ENCODE measurements at places on chromosomes 3 and 15.

GRCh38 chr15:74613953-74614743 lies 1.5 kb upstream of the CLK3 start:
- no peak for DNase-seq

DNA sequence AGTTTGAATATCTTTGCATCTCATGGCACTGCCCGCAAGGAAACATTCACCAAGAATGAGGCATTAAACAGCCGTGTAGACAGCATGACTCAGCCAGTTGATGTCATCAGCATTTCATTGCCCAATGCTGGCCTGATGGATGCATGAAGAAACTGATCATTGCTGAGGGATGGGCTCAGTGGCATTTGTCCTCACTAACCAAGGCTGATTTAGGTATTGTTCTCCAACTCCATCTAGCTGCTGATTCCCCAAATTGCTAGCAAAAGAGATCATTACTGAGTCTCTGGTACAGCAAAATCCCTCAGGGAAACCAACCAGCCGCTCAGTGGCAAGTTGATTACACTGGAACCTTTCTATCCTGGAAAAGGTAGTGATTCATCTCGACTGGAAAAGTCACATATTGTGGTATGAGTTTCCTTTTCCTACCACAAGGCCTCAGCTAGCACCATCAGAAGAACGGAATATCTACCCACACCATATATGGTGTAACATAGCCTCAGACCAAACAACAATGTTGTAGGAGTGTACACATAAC lies 186.5 kb upstream of the GAP43 start:
- no peak for DNase-seq

GRCh38 chr15:37921527-37922385 lies 12.7 kb upstream of the TMCO5A start:
- no peak for DNase-seq

DNA sequence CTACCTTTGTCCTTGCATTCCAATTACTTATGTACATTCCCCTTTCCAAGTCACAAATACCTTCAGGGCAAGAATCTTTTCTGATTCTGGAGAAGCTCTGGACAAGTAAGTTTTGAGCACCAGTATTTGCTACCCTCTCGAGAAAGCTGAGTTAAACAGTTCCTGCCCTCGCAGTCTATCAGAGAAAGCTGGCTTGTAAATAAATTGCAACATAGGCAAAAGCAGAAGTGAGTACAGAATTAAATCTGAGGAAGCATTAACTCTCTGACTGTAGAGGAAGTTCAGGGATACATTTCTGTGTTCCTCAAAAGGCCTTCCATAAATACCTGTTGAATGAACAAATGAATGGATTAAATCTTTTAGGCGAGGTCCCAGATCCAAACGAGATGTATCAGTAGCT lies 1.2 kb downstream of the OSBPL11 start:
- DNase-seq: no peak

- no peak for DNase-seq
These were observed 590.9 kb downstream of the EPHA3 start for GRCh38 chr3:89698208-89698830.

DNA sequence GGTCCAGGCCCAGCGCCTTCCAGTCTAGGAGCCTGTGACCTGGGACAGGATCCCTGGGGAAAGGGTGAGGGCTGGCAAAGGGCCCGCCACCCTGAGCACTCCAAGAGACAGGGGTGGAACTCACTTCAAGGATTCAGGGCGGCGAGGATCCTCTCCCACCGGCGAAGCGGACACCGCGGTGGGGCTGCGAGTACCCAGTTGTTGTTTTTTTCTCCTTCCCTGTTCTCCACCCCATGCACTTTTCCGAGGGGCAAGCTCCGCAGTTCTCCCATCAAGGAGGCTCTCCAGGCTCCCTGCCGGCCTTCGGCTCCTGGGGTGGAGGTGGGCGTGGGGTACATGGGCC lies 387 bp upstream of the PAQR5 start:
- DNase-seq: no peak

- no peak for DNase-seq
These were observed 4.0 kb downstream of the ANKDD1A start for GRCh38 chr15:64915518-64916227.

DNA sequence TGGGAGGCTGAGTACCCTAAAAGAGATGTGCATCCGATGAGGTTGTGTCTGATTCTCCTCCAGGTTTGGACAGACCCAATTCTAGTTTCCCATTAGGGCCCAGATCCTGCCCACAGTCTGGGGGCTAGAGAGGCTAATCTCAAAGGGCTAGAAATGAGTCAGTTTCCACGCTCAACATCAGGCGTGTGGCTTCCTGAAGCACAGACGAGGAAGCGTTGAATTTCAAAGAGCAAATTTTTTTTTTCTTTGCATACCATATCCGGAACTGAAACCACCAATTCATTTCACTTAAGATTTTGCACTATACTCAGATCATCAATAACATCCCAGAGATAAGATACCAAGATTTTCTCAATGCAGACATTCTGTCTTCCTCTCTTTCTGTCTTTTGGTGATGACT lies 173.8 kb upstream of the BCL6 start:
- no peak for DNase-seq

DNA sequence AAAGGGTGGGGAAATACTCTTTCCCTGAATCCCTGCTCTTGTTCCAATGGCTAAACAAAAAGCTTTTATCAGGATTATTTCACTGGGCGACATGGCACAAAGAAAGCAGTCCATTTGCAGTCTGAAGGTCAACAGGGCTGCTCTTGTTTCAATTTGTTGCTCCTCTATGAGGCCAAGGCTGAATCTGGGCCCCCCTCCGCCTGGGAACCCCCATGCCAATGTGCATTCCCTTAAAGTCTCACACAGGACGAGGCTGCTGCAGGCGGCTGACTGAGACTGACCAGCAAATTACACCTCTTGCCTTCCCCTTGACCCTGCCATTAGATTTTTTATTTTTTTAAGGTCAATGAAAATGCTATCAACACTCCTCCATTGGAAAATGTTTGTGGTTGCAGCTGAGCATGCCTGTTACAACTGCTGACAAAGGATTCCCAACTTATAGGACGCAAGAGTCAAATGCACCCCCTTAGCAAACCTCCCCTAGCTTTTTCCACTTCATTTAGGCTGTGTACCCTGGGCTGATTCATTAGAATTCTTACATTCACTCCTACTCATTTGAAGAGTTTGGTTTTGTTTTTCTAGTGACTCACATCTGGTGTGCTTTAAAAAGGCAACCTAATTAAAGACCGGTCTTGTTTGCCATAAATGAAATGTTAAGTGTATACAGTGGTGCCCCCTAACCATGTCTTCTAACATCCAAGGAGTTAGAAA lies 60.8 kb upstream of the ARHGEF3 start:
- no peak for DNase-seq

GRCh38 chr3:85303156-85303555 lies 344.4 kb downstream of the CADM2 start:
- DNase-seq: no peak

DNA sequence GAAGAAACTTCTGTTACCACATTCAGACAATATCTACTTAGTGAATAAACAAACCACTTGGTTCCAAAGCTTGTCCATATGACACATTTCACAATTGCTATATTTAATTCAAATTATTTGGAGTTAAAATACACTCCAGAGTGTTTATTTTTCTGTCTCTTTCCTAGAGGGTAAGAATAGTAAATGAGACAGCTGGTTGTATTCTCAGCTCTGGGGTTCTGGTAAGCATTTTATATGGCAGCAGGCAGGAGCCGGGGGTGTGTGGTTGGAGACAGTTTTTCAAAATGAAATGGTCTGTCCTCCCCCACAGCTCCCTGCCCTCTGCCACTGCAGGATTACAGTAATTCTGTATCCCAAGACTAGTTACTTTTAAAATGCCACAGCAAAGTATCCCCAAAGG lies 10.9 kb upstream of the SEC61A1 start:
- no peak for DNase-seq

DNA sequence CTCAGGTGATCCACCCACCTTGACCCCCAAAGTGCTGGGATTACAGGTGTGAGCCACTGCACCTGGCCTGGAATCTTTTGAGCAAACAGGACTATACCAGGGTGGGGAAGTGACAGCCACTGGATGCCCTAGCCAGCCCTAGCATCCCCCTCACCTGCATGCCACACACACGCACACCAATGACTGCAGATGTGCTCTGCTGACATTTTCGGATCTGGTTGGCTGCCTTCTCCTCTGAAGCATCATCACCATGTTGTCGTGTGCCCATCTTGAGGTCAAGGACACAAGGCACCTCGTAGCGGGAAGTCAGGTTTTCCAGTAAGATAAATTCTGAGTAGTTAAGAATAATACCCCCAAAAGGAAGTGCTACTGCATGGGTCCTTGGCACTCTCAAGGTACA lies 3.7 kb upstream of the NCKIPSD start:
- no peak for DNase-seq

DNA sequence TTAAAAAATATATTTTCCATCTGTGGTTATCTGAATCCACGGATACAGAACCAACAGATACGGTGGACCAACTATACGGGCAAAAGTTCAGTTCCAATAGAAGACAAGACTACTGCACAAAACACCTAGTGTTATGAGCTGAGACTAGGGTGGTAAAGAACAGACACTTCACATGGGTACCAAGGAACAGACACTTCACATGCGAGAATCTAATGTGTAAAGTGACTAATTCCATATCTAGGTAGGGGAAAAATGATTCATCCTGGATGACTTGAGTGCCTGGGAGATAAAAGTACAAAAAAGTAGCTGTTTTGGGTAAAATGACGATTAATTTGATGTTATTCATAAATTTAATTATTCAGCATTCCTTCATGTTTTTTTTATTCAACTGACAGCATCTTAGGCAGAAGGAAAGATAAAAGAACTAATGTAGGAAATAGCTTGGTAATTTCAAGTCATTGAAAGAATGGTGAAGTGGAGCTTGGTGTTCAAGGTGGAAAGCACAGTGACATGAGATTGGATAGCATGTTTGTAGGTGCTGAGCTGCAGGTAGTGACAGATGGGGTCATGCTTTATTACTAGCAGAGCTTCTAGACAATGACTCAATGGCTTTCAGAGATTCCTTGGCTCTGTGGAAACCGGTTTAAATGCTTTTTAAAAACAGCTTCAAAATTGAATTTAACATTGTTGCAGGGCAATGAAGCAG lies 5.2 kb downstream of the CD200 start:
- no peak for DNase-seq

- no peak for DNase-seq
These were observed 63.1 kb upstream of the GOLGA6B start for GRCh38 chr15:72591361-72591760.

GRCh38 chr3:98519351-98519750 lies 3.4 kb downstream of the CLDND1 start:
- no peak for DNase-seq

DNA sequence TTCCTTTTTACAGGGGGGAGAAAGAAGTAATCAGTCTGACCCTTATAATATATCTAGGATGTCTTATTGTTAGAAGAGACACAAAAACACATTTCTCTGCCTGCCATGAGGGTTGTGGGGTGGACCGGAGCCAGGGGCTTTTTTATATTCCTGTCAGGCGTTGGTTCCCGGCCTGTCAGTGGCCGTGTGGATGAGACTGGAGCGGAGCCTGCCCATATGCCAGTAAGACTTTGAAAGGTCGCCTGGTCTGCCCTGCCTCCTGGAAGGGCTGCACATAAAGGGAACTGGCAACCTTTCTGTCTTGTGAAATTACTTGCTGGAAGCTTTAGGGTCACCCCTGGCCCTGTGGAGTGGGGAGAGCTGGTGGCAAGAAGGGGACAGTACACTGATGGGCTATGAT lies 34.7 kb downstream of the MAP3K13 start:
- no peak for DNase-seq
